GM13977 (cell line): ENCODE measurements at places on chromosomes 12 and 14.
A peak's percentile ranks its signal among the peaks of the same experiment; 100 is the strongest.

GRCh38 chr14:100673085-100673806 lies 53.4 kb upstream of the DLK1 start:
- no peak for DNase-seq

DNA sequence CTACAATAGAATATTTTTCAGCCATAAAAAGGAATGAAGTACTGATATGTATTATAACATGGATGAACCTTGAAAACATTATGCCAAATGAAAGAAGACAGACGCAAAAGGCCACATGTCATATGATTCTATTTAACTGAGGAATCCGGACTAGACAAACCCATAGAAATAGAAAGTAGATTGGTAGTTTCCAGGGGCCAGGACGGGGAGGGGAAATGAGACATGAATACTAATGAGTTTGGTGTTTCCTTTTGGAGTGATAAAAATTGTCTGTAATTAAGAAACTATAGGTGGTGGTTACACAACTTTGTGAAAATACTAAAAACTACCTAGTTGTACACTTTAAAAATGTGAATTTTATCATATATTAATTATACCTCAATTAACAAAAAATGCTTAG lies 247.6 kb downstream of the BCAT1 start:
- no peak for DNase-seq

DNA sequence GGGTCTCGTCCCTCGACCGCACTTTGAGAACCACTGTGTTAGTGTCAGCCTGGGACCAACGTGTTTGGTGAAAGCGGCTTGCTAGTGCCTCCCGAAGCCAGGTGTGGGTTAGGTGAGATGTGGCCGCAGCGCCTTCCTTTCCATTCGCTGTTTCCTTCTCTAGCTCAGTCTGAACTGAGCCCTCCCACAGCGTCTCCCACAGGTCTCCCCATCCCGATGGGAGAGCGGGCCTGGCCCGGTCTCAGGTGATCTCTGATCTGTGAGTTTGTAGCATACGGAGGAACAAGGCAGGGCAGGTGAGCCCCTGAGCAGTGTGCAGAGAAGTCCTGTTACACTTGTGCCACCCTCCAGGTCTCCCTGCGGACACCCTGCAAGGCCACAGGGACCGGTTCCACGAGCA lies 19.3 kb downstream of the HIP1R start:
- DNase-seq = no peak

GRCh38 chr12:68331500-68331868 lies 678 bp downstream of the MDM1 start:
- DNase-seq = no peak

DNA sequence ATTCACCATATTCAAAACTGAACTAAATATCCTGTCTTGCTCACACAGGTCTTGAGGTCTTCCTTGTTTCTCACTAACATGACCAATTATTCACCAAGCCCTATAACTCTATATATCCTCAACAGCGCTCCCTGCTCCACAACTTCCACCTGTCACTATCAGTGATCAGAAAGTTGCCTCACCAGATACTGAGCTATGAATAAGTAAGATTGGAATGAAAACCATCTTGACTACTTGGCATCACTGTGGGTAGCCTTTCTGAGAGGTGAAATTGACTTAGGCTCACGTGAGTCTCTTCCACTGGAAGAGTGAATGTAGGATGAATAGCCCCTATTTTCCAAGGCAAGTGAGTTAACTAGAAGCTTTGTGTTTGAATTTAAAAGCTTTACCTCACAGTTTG lies 167.1 kb downstream of the PIK3C2G start:
- no peak for DNase-seq

GRCh38 chr14:24189059-24189375 lies 401 bp upstream of the IPO4 start:
- no peak for DNase-seq

DNA sequence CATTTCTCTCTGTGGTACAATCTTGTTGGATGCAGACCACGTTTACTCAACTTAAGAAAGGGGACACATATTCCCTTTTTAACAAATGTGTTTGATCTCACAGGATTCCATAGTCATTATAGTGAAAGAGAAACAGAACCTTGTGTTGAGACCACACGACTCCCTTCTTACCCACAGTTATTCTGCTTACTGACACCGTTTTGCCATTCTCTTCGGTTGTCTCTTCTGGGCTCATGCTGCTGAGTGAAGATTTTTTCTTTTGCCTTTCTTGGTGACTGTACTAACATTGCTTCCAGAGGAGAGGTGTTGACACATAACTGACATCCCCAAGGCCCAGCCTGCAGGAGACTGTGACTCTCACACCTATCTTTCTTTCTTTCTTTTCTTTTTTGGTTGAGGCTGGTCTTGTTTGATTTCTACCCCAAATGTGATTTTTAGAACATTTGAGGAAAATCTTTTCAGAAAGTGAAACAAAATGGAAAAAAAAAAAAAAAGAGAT lies 61.2 kb upstream of the OTOGL start:
- DNase-seq = no peak

GRCh38 chr14:71013551-71014192 lies 106.4 kb downstream of the PCNX1 start:
- DNase-seq = no peak

DNA sequence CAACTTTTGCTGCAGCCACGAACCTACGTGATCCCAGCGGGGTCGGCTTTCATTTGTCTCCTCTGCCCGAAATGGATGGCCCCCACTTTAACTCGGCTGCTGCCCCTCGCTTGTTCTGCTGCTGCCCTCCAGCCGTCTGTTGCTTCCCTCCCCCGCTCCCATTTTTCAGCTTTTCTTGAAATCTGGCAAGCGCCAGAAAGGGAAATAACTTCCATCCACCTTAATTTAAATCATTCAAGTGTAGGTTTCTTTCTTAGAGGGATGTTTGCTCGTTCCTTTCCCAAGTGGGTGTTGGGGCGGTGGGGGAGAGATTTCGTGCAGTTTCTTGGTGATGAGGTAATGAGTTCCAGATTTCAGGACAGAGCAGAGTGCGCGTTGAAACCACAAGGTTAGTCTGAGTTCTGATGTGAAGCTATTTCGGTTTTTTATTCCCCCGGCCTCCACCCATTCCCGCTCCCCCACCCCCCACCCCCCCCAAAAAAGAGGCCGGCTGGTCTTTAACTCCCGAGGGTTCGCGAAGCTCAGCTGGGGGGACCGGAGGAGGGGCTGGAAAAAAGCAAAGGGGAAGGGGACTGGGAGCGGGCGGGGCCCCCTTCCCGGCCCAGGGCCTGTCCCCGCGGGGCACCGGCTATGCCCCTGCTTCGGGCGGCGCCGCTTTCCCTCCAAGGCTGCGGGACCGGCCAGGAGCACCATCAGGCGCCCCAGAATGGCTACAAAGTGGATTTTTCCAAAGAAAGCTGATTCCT lies 2.2 kb upstream of the ZFP36L1 start:
- DNase-seq = no peak

GRCh38 chr12:78406828-78407227 lies 457.7 kb upstream of the SYT1 start:
- peak; percentile 10 for DNase-seq
